ENCODE measurements at places on chromosomes 1 and 21. TPM values are rescaled to one million over a fixed set of nuclear protein-coding genes. Genes with fewer than 3 reads are reported as not detected.

EFHD2 gene
- 33.4 TPM for total RNA-seq

RGS13 gene
- total RNA-seq: 0.81 TPM

UMODL1 gene
- total RNA-seq: not detected

C21orf91 gene
- 11.3 TPM for total RNA-seq

DNA sequence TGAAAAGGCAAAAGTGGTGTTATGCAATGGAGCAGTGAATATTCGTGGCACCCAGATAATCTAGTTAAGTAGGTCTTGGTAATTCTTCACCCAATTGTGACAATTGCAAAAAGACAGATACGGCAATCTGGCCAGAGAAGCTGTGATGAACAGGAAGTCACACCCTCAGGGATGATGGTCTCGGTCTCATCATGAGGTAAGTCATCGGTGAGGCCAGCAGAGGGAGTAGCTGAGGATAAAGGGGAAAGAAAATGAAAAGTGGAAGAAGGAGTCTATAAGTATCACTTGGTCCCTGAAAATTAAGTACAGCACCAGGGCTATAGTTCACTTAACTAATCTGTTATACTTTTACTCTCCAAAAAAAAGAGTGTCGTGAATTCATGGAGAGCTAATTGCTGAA lies 258.8 kb upstream of the NCAM2 start:
- DNase-seq: no peak

- DNase-seq: no peak
These were observed 547 bp downstream of the FOXD2 start for GRCh38 chr1:47438165-47439016.

DNA sequence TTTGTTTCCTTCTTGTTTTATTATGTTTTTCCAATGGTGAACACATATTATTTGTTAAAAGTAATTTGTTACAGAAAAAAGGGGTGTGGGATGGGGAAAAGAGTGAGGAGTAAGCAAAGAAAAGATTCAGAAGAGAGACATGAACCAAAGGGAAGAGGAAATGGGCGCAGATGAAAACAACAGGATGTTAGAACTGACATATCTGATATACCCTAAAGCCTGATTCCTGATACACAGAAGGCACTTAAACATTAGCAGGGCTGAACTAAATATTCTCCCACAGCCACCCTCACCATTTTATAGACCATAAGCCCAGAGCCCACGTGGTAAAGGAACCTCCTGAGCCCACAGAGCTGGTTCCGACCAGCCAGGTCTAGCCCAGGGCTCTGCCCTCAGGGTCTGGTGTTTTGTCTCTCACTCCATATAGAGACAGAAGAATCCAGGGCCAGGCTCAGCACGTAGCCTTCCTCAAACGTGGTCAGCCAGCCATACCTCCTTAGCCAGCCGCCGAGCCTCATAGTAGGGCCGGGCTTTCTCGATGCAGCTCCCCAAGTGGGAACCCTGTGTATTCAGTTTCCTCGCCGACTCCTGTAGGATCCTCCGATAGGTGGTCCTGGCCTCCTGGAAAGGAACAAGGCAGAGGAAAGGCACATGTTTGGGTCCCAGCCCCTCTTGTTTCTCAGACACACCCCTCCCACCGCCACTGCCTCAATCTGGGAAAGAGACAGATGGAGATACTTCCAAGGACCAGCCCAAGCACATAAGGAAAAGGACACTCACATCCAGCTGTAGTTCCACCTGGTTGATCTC lies 9.5 kb downstream of the SH3BP5L start:
- DNase-seq: no peak

DNA sequence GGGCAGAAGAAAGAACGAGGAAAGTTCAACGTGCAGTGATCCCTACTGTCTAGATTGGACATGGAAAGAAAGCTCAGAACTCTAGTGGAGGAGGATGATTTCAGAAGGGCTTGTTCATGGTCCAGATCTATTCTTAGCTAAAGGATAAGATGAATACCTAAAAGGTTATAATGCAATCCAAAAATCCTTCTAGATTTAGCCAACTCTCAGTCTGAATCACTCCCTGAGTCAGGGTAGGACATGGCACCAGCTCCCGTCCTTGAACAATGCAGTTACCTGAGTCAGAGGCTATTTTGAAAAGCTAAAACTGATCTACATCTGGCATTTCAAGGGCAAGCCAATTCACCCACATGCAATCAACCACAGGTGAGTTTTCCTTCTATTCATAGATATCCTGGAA lies 38.8 kb upstream of the HIVEP3 start:
- no peak for DNase-seq

- no peak for DNase-seq
These were observed 9.8 kb upstream of the FNBP1L start for GRCh38 chr1:93437976-93438605.

DNA sequence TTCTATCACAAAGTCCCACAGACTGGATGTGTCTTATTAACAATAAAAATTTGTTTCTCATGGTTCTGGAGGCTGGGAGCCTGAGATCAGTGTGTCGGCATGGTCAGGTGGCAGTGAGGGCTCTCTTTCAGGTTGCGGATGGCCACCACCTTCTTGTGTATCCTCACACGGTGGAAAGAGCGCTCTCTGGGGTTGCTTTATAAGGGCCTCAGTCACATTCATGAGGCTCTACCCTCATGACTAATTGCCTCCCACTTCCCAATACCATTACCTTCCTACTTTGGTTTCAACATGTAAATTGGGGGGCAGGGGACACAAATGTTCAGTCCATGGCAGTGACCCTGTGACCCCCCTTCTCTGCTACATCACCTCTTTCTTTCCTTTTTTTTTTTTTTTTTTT lies 20.7 kb upstream of the MX1 start:
- DNase-seq: no peak

- DNase-seq: no peak
These were observed 48.7 kb downstream of the SPSB1 start for GRCh38 chr1:9341301-9341845.

DNA sequence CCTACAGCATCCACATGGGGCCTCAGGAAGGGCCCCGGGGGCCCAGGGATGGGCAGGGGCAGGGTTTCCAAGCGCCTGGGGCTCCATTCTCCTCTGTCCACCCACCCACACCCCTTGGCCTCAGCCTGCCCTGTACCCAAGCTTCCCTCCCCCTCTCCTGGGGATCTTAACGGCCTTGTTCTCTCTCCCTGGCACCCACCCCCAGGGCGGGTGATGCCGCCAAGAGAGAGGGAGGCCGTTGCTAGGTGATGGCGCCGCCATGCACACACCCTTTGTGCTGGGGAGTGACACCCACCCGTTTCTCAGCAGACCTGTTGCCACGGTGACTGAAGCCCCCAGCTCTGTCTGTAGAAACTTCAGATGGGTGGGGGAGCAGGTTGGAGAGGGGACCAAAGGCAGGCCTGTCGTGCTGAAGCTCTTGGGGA lies 7.6 kb downstream of the GPR37L1 start:
- no peak for DNase-seq

Data from posterior vena cava (tissue), 2 donors.